LHCN-M2 (cell line): ENCODE measurements at places on chromosomes 5 and 9. TPM values are rescaled to one million over a fixed set of nuclear protein-coding genes. Genes with fewer than 3 reads are reported as not detected.

The HEMGN gene
- total RNA-seq: not detected in 2 replicates

The COL23A1 gene
- total RNA-seq: not detected in 2 replicates

The RHOBTB3 gene
- 285 and 300 TPM in 2 replicates for total RNA-seq

The ADGRD2 gene
- total RNA-seq: not detected in 2 replicates

DNA sequence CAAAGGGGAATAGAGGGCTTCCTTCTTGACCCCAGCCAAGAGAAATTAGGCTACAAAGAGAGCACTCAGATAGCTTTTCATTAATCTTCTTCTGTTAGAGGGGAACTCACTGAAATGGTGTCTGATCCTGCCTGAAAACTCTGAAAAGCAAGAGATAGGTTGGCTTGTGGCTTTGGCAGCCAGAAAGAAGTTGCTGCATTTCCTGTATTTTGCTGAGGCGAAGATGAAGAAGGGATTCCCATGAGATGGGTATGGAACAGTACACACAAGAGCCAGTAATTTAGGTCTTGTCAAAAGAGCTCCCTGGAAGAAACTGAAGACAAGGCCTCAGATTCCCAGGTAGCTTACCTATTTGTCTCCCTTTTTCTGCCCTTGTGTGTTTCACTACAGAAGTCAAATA is 120.9 kb upstream of the TARS1 start:
- peak; percentile 10 for DNase-seq

- no peak for DNase-seq
Observed at GRCh38 chr5:75108931-75109596, 56.7 kb upstream of the GCNT4 start.

DNA sequence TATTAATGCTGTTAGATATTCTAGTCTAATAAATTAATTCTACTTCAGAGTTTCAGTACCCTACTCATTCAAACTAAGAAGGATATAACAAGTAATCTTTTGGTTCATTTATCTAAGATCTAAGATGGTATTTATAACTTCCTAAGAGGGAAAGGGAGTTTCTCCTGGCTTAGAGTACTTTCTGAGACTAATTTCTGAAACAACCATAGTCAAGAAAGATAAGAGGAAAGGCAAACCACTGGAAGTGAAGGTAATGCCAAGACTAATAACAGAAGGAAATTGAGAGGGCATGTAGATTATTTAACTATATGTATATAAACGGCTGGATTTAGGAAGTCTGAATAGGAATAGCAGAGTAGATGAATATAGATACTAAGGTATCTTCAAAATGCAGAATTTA is 112.4 kb upstream of the ACOT12 start:
- DNase-seq: no peak

DNA sequence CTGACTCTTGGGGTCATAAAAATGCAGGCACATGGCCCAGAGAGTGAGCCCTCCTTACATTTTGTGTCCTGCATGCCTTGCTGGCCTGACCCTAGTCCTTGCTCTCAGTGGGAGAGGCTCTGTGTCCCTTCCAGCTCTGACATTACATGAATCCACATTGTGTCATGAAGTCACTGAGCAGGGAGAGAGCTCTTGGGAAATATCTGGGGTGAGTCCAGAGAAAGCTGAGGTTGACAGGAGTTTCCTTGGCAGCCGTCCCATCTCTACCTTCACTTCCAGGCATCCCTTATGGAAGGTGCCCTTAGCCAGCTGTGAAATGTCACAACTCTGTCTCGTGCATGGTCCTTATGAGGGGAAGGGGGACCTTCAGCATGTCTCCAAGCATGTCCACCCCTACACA is 41.0 kb downstream of the FAT2 start:
- no peak for DNase-seq
